ENCODE measurements at places on chromosomes 13 and 19.

DNA sequence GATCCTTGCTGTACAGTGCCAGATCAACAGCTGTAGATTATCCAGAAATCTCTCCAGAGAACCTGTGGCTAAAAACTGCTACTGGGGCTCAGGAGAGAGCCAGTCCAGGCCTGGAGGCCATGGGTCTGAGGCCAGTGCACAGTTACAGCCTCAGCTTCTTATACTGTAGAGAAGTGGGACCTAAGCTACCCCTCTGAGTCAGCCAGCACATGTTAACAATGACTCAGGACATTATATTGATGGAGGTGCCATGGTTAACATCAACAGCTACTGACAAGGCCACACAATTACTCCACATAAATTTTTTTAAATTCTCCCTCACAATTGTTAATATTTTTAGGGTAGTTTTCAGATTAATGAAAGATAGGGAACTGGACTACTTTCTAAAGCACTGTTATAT, 138.5 kb downstream of the RBM26 start:
- DNase-seq = no peak

DNA sequence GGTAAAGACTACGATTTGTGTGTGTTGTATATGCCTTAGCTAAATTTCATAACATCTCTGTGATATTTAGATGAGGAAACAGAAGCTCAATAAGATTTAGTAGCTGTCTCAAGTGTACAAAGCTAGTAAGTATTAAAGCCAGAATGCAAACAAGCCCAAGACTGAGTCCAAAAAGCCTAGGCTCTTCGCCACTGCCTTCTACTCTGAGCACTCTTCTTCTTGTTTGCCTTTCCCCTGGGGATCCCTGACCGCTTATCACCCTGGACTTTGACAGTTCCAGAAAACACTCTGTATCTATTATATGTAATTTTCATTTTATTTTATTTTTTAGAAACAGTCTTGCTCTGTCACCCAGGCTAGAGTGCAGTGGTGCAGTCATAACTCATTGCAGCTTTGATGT, 5.8 kb downstream of the TM9SF2 start:
- DNase-seq = no peak

GRCh38 chr19:28960986-28961705, 251.8 kb downstream of the UQCRFS1 start:
- no peak for DNase-seq

GRCh38 chr19:14006766-14007562, 844 bp upstream of the RFX1 start:
- DNase-seq = no peak

GRCh38 chr13:38348861-38349389, 726 bp upstream of the UFM1 start:
- no peak for DNase-seq

DNA sequence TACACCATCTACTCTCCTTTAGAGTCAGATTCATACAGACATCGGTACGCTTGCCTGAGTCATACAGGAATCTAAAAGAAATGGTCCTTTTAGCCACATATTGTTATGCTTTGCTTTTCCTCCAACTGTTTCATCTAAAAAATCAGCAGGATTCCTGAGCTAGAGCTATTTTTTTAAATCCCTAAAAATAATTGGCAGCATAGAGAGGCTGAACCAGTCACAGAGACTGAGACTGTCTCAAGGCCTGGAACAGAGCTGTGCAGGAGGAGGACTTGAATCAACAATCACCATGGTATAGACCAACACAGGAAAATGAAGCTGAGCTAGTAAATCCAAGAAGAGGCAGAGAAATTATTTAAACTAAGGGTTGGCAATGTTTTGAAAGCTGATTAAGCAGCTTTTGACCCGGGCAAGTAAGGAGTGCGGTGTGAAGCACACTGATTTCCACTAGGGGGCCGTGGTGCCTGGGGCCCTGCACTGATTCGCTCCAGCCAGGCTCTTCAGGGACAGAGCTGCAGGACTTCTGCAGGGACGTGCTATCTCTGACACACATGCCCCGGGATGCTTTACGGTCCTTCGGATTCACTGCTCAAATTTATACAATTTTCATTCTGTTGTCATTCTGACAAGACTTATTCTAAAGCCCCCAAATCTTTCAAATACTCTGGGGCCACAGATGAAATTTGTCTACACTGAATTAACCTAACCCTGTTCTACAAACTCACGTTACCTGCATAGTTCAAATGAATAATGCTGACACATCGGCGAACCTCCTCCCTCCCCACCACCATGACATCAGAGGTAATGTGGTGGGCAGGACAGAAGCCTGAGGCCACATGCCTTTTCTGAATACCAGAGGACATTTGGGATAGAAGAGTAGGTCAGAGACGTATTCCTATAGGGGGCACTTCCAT, 87.6 kb upstream of the SLC15A1 start:
- peak; percentile 13 for DNase-seq

GRCh38 chr19:40216013-40216776, 2.0 kb downstream of the TTC9B start:
- no peak for DNase-seq

DNA sequence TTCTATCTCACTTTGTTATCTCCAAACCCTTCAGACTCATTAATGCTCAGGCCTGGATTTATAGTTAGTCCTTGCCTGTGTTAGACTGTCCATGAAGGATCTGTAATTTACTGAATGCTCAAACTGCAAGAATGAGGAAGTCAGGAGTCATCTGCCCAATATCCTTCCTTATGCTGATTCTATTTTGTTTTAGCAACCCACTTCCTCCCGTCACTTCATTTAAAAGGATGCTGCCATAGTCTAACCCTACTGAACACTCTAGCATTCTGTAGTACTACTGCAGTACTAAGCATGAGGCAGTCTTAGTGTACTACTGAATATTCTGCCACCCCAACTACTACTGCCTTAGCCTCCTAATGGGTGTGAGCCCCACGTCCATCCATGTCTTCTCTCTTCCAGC, 1.5 kb downstream of the FCAR start:
- DNase-seq = no peak

DNA sequence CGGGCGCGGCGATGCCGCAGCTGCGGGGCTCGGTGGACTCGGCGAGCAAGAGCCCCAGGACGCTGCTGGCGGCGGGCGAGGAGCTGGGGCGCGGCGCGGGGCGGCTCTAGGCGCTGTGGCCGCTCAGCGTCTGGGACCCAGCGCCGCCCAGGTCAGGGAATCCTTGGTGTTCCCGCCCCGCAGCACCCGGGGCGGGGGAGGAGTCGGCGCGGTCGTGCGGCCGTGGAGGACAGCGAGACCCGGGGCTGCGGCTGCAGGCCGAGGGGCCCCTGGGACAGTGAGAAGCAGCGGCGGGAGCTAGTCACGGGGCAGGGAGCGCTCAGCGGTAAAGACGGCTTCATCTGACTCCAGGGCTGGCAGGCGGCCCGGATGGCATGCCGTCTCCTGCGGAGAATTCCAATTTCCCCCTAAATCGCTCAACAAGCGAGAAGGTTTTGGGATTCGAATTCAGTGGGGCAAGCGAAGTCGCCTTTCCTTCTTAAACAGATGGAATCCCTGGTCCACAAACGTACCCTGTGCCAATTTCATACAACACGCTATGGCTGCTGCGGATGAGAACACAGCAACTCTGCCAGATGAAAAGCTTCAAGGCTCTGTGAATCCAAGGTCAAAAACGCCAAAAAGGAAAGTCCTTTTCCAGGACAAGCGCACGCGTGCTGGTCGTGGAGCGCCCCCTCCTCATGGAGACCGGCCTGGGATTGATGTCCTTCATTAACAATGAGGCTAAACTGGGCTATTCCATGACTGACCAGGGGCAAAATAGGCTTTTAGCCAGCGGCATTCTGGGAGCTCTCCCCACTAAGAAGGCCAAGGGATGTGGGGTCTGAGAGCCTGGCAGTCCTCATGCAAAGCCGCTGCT, 4.2 kb upstream of the ZSCAN4 start:
- DNase-seq = no peak

DNA sequence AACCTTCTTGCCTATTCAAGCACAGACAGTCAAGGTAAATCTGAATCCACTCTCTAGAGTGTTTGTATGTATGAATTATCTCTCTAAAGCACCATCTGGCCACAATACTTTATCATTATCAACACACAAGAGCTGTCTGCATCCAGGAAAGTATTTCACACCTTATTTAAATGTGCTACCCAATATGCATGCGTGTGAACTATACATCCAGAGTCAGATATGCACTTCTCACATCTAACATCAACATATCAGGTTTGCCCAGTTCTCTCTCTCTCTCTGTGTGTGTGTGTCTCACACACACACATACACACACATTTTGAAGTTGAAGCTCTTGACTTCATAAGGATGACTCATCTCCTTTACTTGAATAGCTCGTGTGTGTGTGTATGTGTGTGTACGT, 697.5 kb upstream of the PCDH20 start:
- DNase-seq = no peak

DNA sequence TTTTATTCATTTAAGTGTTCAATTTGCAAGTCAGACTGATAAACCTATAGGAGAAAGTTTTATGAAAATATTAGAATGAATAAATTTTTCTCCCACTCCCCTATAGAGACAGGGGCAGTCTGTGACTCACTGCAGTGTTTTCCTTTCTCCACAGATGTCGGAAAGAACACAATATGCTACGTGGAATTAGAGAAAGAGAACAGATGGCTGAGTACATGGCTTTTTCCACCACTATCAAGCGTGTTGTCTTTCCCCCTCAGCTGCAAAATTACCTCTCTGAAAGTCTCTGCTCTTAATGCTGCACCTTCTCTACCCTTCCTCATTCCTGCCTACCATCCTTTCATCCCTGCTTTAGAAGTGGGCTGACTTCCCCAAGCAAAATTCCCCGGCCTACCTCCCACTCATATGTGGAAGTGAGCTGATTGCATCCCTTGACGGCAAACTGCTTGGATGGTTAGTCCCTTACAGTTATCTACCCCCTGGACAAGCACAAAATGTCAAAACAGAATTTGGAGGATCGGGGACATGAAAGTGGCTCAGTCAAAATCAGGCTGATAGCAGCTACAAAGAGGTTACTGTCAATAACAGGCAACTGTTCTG, 30.0 kb downstream of the FLT1 start:
- no peak for DNase-seq

DNA sequence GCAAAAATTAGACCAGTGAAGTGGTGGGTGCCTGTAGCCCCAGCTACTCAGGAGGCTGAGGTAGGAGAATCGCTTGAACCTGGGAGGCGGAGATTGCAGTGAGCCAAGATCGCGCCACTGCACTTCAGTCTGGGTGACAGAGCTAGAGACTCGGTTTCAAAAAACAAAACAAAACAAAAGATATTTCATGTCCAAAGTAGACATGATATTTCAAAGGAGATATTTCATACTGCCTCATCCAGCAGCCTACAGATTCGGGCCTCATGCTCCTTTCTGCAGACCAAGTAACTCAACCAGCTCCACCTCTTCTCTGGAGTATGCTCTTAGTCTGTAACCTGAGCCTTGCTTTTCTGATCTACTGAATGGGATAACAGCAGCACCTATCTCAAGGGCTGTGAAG, 15.0 kb downstream of the ZC3H4 start:
- DNase-seq = no peak

DNA sequence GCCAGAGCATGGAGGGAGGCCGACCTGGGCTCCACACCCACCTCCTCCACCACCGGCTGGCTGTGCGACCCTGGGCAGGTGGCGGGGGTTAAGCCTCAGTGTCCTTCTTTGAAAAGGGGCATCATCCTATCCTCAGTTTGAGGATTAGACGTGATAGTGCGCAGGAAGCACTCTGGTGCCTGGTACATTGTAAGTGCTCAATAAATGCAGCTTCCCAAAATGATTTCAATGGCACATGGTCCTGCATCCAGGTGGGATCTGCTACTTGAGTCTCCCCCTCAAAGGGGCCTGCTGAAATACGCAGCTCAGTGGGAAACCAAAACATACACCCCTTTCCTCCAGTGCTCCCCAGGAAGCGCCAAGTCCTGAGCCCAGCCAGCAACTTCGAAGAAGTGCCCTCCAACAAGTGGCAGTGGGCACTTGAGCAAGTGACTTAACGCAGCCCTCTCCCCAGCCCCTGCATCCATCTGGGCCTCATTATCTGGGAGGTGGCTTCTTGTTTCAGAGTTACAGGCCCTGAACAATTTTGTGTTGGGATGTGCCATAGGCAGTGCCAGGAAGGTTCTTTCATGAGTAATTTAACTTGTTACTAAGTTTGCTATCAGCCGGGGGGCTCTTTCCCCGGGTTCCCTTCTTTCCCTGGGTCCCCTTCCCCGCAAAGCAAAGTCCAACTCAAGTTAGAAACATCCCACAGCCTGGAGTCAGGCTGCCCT, 17.9 kb downstream of the ACTN4 start:
- DNase-seq = no peak

DNA sequence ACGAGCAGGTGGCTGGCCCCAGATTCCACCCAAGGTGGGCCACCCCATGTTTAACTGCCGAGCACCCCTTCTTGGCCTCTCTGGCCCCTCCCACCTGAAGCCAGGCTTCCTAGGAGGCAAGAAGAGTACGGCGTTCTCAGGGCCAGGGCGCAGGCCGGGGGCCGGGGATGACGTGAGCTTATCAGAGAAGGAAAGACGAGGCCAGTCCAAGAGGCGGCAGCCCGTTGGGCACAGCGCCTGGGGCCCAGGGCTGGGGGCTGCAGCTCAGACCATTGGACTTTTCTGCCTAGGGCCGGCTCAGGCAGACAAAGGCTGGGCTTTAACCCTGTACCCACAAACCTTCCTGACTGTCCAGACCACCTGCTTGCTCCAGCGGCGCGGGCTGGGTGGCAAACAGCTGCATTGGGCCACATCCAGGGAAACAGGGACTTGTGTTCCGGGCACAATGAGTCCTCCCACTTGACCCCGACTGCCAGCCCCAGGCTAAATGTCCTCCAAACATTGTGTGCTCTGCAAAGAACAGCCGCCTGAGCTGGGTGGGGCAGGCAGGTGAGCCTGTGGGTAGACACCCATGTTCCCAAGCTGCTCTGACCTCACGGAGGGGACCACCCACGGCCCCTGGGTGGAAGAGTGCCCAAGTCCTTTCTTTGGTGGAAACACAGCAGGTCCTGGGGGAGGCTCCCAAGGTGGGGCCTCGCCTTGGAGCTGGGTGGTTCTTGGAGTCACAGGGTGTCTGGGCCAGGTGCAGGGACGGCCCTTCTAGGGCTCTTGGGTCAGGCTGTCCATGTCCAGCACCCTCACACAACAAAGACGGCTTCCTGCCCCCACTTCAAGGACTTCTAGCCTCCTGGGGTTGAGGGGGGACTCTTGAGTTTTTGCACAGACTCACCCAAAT, 21.9 kb downstream of the COMP start:
- DNase-seq = no peak

- no peak for DNase-seq
These were observed 7.2 kb upstream of the IRGC start for GRCh38 chr19:43708716-43709115.

DNA sequence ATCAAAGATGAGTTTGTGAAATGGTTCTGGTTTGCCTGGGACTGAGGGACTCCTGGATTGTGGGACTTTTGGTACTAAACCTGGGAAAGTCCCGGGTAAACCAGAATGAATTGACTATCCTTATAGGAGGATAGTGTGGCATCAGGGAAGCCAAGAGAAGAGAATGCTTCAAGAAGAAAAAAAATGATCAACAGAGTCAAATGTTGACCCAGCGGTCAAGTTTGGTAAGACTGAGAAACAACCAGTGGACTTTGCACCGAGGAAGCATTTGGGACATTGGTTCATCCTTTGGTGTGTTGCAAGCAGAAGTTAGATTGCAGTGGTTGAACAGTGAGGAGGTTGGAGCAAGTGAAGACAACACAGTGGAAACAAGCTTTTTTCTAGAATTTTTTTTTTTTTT, 33.5 kb downstream of the CLEC17A start:
- DNase-seq = no peak

- no peak for DNase-seq
These were observed 28.6 kb upstream of the EID2 start for GRCh38 chr19:39568604-39569003.
